ENCODE measurements at places on chromosomes 1 and 21.

GRCh38 chr1:47918257-47918867 lies 78.8 kb downstream of the TRABD2B start:
- DNase-seq = no peak

GRCh38 chr21:17351766-17352165 lies 161.1 kb upstream of the CXADR start:
- DNase-seq = no peak

DNA sequence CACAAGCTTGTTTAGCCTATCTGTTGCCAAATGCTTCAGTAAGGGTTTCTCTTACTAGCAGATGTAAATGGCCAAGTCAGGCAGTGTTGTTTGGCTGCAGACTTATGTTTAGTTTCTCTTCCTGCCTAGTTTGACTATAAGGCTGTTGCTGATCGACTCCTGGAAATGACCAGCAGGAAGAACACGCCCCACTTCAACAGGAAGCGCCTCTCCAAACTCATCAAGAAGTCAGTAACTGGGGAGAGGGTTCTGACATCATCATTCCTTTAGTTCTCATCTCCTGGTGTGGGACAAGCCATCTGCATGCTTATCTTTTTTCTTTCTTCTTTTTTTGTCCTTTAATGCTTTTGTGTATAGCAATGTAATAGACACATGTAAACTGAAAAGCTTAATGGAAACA lies 25.1 kb downstream of the RRP1B start:
- DNase-seq = no peak

GRCh38 chr1:95427525-95427924 lies 193.5 kb downstream of the RWDD3 start:
- no peak for DNase-seq
